Stimulated activated CD8-positive, alpha-beta memory T cell treated with anti-CD3 and anti-CD28 coated beads, Interleukin-12 subunit alpha, Interleukin-12 subunit beta, amount 100 ng/mL, for 4 hours (primary cell): ENCODE measurements at places on chromosomes 11 and 22.

GRCh38 chr22:47629791-47630655 is 867.6 kb downstream of the TBC1D22A start:
- DNase-seq: no peak

GRCh38 chr11:119460582-119460981 is 37.6 kb upstream of the THY1 start:
- DNase-seq: no peak

- DNase-seq: no peak
These were observed 28.7 kb upstream of the MMP20 start for GRCh38 chr11:102653744-102654291.

DNA sequence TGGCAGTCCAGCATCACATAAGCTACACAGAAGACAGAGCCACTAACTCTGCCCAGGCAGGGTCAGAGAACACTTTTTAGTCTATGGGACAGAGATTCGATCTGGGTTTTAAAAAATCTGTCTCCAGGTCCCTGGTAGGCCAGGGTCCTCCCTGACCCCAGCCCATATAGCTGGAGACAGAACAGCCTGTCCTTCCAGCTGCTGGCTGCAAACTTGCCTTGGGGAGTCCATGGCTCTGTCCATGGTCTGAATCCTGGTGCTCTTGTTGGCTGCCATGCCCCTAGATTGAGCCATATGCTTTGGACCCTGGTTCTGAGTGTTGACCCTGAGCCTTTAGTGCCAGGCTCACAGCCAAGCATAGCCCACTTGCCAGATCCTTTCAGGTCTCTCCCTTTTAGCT is 13.3 kb upstream of the LIPT2 start:
- no peak for DNase-seq

- DNase-seq: no peak
These were observed 53.7 kb downstream of the DSCAML1 start for GRCh38 chr11:117743121-117743815.

- DNase-seq: no peak
These were observed 8.4 kb downstream of the KCTD17 start for GRCh38 chr22:37059876-37060449.

DNA sequence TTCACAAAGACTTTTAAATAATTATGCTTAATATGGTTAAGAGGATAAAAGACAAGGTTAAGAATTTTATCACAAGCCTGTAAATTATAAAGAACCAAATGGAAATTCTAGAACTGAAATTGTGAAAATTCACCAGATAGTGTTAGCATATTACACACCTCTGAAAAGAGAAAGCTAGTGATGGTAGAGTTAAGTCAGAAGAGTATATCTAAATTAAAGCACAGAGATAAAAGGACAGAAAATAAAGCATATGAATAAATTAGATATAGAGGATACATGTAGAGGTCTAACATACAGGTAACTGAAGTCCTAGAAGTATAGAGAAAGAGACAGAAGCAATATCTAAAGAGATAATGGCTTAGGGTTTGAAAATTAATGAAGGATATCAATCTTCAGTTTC is 4.2 kb upstream of the CLTCL1 start:
- no peak for DNase-seq

GRCh38 chr22:48743601-48744282 is 1083.9 kb downstream of the BRD1 start:
- no peak for DNase-seq

DNA sequence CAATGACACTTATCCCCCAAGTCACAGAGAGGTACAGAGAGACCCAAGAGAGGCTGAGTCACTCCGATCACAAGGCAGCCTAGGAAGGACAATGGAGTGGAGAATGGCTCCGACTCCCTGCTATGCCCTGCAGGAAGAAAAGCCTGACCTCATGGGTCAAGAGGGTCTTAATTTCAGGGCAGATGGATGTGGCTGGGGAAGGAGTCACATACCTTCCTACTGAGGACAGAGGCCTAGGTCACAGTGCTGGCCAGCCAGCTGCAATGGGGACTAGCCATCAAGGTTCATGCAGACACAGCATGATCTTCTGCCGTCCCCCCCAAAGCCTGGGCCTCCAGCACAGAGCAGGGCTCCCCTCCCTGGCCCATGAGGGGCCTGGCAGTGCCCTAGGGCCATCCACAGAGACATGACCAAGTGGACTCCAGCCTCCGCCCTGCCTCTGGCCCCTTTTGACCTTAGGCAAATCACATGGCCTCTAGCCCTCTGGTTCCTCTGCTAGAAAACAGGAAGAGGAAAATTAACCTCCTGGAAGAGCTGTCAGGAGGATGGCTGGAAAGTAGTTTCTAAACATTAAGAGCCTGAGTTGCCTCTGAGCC is 1.8 kb downstream of the ARRB1 start:
- DNase-seq: no peak

DNA sequence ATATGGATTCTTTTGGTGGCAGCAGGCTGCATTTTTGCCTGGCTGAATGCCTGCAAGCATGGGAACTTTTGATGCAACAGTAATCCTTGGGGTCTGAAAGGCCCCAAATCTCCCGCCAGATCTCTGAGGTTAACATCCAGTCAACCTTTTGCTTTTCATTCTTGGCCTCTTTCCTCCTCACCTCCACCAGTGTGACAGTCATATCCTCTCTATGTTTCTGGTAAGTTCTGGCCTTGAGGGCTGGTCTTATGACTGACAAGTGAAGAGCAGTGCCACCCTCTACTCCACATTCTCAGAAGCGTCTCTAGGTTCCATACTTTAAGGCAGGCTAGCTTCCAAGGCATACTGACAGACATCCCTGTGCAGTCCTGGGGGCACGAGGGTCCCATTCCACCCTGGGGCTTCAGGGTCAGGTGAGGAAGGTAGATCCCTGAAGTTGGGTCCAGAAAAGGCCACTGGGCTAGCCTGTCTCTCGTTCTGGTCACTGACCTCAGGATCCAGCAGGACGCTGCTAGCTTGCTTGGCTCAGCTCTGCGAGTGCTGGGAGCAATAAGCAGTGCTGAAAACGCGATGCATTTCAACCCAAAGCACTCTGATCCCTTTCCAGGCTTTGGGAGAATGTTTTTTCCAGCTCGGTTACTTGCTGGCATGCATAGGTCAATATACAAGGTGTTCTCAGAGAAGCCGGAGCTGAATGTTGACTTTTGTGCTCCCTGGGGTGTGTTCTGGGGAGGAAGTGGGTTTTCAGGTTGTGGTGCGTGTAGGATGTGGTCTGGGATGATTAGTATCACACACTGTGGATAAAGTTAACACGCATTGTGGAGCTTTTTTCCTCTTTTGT is 75.2 kb downstream of the PTPRJ start:
- no peak for DNase-seq

DNA sequence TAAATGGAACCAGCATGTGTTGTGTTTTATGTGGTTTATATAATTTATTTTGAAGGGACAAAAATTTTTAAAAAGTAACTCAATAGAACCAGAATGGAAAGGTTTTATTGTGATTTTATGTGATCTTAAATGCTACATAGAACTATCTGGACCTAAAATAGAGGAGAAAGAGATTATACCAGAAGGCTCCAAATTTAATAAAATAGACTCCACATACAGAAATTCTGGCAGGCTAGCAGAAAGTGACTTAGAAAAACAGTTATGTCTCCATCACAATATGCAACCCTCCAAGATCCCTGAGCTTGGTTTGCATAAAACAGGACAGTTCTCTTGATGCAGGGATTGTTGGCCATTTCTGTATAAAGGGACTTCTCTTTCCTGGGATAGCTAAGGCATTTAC is 107.9 kb downstream of the BBOX1 start:
- DNase-seq: no peak

DNA sequence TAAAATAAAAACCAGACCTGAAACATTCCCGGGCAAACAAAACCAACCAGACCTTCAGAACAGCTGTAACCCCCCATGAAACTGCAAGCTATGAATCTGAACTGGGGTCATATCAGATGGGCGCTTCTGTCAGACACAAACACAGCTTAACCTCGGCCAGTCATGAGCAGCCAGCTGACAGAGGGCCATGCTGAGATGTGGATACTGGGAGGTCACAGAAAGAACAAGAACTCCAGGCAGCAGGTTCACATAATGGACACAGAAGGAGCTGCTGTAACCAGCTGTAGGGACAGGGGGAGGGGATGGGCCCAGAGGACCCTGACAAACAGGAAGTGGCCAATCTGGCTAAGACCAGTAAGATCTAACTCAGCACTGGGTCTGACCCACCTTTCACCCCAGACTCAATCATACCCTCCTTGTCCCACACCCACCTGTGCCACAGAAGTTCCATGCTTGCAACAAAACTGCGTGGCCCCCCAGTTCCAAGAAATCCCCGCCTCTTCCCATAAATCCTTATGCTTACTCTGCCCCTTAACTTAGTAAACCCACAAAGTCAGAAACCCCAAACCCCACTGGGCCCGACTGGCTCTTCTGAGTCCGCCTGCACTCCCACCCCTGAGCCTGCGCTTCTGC is 4.0 kb downstream of the APOL4 start:
- no peak for DNase-seq

DNA sequence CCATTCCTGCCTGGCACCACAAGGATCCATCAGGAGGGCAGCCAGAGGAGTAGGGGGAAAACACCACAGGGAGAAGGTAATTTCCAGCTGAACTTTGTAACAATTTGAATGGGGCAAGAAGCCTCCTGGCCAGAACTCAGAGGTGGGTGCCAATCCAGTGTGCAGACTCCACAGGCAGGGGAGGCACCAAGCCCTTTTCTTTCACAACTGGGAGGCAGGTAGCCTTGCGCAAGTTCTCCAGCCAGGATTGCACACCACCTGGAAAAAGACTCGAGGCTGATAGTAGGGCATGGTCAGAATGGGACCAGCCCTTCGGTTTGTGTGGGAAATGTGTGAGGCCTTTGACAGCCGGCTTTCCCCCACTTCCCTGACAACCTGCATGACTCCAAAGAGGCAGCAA is 161.9 kb upstream of the ARHGAP42 start:
- no peak for DNase-seq

- DNase-seq: no peak
These were observed 901.5 kb downstream of the TBC1D22A start for GRCh38 chr22:47663615-47664605.

DNA sequence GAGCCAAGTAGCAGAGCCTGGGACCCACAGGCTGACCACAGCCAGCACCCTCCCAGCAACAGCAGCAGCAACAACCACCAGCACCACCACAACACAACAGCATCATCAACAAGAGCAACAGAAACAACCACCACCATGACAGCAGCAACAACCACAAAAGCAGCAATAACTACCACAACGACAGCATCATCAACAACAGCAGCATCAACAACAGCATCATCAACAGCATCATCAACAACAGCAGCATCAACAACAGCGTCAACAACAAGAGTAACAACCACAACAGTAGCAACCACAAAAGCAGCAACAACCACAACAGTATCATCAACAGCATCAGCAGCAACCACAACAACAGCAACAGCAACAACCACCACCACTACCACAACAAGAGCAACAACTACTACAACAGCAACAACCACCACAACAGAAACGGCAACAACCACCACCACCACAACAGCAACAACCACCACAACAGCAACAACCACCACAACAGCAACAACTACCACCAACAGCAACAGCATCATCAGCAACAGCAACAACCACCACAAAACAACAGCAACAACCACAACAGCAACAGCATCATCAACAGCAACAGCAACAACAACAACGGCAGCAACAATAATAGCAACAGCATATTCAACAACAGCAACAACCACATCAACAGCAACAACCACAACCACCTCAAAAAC is 22.1 kb upstream of the FGF3 start:
- DNase-seq: no peak

DNA sequence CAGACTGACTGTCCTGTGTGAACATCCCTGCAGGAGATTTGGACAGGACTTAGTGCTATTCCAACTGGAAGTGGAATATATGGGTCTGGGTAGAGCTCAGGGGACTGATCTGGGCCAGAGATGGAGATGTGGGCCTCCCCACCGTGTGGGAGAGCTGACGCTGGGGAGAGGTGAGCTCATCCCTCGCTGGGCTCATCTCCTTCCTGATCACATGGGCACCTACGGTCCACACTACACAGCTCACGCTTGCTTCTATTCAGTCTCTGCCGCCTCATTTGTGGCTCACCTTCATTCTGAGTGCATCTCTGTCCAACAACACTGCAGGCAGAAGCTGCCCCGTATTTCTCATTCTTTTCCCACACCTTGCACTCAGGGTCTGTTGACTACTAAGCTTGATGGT is 16.6 kb upstream of the RAB1B start:
- DNase-seq: no peak
